Occipital lobe (tissue), 3 donors: ENCODE measurements at places on chromosomes 16 and 17. TPM values are rescaled to one million over a fixed set of nuclear protein-coding genes. Genes with fewer than 3 reads are reported as not detected.
A peak's percentile ranks its signal among the peaks of the same experiment; 100 is the strongest.

HS3ST3A1 gene
- 0.16 TPM for total RNA-seq

PDK2 gene
- total RNA-seq = 9.0 TPM

GRCh38 chr16:48547530-48547929 is 62.5 kb downstream of the N4BP1 start:
- DNase-seq = no peak

- DNase-seq = no peak
Measured at GRCh38 chr16:18049547-18050133, 286.9 kb downstream of the NPIPA8 start.

TBC1D3H gene
- total RNA-seq = not detected

ITGAD gene
- total RNA-seq = not detected

DNA sequence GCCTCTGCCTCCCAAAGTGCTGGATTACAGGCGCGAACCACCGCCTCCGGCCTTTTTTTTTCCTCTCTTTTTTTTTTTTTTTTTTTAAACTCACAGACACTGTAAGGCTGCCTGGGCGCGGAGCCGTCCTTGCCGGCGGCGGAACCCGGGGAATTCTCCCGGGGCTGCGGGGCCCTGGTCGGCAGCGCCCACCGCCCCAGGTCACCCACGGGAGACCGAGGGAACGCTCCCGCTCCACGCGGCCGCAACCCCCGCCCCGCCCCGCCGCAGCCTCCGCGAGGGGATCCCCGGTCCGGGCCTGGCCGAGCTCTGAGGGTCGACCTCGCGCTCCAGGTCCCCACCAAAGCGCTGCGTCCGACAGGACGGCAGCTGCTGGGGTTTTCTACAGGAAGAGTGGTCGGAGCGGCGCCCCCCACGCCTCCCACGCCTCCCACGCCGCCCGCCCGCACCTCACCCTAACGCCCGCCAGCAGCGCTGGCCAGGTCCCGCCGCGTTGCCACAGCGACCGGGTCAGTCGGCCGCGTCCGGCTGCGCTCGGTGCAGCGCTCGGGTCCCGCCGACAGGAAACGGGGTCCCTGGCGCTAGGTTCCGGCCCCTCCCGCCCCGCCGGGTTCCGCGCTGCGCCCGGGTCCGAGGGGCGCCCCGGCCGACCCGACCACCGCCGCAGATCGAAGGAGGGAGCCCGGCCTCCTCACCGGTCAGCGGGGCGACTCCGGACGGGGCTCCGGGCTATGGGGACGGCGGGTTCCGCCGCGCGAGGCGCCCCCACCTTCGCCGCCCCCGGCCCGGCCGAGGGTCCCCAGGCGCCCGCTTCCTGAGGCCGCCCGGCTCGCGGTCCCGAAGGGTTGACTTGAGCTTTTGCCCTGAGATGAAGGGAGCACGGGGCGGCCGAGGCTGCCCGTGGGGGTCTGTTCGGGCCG is at the start of gene CCDC57:
CCDC57 (minus strand) TSS at position 512 of the 920 bp plus-strand sequence. CDS start 10,898 bp downstream, outside the sequence.
- peak; percentile 47 for DNase-seq

PIGQ gene
- total RNA-seq = 18.1 TPM

DNA sequence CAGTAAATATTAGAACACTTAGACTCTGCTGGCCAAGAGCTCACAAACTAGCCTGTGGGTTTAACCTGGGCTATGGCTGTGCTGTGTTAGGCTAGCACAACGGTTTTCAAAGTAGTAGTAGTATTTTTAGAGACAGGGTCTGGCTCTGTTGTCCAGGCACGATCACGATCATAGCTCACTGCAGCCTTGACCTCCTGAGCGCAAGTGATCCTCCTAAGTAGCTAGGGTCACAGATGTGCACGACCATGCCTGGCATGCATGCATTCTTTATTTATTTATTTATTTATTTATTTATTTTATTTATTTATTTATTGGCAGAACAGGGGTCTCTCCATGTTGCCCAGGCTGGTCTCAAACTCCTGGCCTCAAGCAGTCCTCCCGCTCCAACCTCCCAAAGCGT is 10.3 kb downstream of the MRPL27 start:
- DNase-seq = no peak

FBXL19 gene
- total RNA-seq = 56.1 TPM

GRCh38 chr17:57874434-57875289 is 24.8 kb upstream of the MRPS23 start:
- DNase-seq = peak; percentile 78

GRCh38 chr16:89511374-89511773 is 3.2 kb downstream of the SPG7 start:
- no peak for DNase-seq

ZNF750 gene
- total RNA-seq = not detected

- no peak for DNase-seq
Measured at GRCh38 chr16:73240920-73241319, 193.0 kb upstream of the ZFHX3 start.

GRCh38 chr16:69848637-69849545 is 86.8 kb downstream of the WWP2 start:
- DNase-seq = peak; percentile 54

DNA sequence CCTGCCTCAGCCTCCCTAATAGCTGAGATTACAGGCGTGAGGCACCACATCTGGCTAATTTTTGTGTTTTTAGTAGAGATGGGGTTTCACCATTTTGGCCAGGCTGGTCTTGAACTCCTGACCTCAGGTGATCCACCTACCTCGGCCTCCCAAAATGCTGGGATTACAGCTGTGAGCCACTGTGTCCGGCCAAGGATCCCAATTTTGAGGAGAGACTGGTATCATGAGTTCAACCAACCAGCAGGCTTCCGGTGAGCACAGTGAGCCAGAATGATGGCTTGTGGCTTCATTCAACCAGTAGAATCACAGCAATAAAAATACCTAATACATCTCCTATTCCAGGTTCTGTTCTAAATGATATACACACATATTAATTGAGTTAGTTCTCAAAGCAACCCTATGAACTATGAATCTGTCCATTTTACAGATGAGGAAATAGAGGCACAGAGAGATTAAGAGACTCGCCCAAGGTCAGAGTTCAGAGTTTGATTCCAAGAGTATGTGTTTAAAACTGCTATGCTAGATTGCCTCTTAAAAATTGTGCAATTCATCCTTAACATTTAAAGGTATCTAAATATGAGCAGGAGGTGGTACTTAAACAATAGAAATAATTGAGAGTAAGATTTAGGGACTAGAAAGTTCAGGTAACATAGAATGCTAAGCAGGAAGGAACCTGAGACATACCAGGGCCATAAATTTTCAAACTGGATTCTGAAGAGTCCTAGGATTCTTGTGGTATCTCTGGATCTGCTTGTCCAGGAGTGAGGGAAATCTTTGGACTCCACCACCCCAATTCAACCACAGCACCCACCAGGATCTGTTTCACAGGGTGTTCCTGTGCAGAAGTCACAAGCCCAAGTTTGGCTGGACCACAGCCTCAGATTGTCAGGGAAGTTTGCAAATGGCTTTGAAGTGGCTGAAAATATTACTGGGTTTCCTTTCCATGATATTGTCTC is 25.1 kb downstream of the CCDC42 start:
- no peak for DNase-seq

DNA sequence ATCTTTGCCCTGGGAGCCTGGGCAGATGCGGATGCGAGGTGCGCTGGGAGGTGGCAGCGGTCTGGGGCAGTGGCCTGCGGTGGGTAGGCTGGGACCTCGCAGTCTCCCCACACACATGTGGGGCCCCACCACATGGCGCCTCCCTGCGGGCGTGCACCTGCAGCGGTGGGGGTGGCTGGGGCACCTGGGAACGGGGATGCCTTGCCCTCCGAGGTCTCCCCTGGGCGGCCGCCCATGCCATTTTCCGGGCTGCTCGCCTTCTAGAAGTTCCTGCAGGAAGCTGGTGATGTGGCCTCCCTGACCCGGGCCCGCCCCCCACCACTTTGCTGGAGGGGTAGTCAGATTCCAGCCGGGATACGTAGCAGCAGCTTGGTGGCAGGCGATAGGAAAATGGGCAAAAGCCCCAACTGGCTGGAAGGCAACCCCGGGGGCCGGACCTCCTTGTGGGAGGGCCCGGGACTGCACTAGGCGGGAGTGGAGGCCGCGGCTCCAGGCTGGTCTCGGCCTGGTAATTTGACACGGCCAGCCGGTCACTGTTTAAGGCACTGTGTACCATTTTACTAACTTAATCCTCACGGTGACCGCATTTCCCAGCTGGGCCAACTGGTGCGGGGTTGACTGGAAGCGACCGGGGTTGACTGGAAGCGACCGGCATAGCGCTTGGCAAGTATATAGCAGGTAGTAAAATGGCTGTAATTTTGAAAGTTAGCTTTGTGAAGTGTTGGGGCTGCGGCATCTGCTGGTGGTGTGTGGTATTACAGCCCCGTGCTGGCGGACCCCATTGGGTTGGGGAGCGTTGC is 38.5 kb downstream of the IGF2BP1 start:
- no peak for DNase-seq

- no peak for DNase-seq
Measured at GRCh38 chr16:3904875-3905274, 24.4 kb upstream of the CREBBP start.

DNA sequence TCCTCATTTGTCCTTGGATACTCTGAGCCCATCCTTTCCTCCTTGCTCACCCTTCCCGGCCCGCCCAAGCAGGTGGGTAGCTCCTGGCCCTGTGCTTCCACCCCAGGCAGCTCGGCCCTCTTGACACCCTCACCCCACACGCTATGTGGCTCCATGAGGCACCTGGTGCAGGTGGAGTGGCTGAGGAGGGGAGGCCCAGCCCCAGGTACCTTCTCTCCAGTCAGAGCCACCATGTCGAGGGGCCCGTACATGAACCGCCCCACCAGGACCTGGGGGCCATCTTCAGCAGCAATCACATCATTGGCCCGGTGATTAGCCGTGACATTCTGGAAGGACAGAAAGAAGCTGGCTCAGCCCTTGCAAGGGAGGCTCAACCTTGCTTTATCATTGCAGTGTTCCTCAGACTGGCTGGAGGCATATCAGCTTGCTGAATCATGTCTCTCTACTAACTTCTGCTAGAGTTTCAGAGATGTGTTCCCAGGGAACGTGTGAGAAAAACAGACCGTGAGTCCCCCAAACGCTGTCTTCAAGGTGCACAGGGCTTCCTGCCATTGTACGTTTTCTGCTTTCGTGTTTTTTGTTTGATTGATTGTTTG is 20.3 kb downstream of the PIMREG start:
- DNase-seq = no peak

- DNase-seq = no peak
Measured at GRCh38 chr17:2024572-2025219, 438 bp downstream of the RTN4RL1 start.

- DNase-seq = no peak
Measured at GRCh38 chr16:80614908-80615671, 74.3 kb downstream of the DYNLRB2 start.

ZSCAN32 gene
- 10.5 TPM for total RNA-seq

DNA sequence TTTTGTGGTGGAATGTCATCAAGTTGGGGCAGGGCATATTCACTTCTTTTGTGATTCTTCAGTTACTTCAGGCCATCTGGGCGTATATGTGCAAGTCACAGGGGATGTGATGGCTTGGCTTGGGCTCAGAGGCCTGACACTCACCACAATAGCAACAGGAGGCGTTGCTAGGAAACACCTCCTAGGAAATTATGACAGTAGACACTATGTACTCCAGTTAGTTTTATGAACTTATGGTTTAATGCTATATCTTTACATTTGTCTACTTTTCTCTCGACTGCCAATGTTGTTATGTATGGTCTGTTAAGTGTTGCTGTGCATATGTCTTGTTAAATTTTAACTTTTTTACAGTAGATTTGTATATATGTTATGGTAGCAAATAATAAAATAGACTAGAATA is 788.7 kb upstream of the GOT2 start:
- DNase-seq = no peak

UTS2R gene
- not detected for total RNA-seq

GRCh38 chr16:73848993-73849392 is 447.6 kb upstream of the PSMD7 start:
- DNase-seq = no peak

GRCh38 chr17:76071531-76072147 is 678 bp downstream of the SRP68 start:
- DNase-seq = no peak

- no peak for DNase-seq
Measured at GRCh38 chr17:8087075-8087951, at the start of gene ALOX12B. ALOX12B (minus strand) TSS chr17:8087716; CDS start chr17:8087442, 274 bp downstream.

DNA sequence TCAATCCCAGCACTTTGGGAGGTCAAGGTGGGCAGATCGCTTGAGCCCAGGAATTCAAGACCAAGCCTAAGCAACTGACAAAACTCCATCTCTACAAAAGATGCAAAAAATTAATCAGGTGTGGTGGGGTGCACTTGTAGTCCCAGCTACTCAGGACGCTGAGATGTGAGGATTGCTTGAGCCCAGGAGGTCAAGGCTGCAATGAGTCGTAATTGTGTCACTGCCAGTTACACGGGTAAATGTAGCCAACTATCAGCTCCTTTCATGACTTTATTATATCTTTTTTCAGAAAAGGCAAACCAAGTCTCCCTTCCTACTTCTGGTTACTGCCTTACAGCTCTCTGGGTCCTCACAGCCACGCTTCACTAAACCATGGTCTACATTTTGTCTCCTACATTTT is 4.0 kb downstream of the SDF2 start:
- no peak for DNase-seq

CCDC200 gene
- total RNA-seq = not detected

TPSG1 gene
- total RNA-seq = not detected
